ENCODE measurements at places on chromosomes 16 and 17. TPM values are rescaled to one million over a fixed set of nuclear protein-coding genes. Genes with fewer than 3 reads are reported as not detected.
A peak's percentile ranks its signal among the peaks of the same experiment; 100 is the strongest.

DNA sequence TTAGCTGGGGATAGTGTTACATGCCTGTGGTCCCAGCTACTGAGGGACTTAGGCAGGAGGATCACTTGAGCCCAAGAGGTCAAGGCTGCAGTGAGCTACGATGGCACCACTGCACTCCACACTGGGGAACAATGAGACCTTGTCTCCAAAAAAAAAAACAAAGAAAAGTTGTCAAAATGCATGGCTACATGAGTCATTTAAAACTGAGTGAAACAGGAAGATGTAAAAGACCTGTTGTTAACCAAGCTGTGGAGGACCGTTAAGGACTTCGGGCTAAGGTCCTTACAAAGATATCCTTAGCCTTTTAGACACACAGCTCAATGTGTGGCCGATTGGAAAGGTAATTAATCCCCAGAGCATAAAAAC lies 25.1 kb downstream of the ZP2 start:
- peak; percentile 43 for DNase-seq

DNA sequence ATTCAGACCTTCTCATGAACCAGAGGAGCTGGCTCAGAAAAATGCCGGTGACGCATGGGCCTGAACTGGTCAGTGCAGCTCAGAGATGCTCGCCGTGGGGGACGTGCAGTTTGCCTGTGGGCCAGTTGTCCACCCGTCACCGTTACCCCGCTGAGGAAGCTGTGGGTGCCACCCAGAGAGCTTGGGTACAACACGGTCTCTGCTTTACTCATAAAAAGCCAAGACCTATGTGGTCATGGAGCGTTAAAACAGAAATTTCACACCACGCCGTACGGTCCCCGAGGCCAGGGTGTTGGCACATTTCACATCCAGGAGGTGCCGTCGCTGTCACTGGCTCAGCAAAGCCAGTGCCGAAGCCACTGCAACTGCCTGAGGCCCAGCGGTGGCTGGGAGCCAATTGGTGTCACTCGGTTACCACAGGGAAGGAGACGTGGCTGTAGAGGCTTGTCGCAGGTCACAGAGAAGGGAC lies 120.9 kb downstream of the METRNL start:
- peak; percentile 57 for DNase-seq

DNA sequence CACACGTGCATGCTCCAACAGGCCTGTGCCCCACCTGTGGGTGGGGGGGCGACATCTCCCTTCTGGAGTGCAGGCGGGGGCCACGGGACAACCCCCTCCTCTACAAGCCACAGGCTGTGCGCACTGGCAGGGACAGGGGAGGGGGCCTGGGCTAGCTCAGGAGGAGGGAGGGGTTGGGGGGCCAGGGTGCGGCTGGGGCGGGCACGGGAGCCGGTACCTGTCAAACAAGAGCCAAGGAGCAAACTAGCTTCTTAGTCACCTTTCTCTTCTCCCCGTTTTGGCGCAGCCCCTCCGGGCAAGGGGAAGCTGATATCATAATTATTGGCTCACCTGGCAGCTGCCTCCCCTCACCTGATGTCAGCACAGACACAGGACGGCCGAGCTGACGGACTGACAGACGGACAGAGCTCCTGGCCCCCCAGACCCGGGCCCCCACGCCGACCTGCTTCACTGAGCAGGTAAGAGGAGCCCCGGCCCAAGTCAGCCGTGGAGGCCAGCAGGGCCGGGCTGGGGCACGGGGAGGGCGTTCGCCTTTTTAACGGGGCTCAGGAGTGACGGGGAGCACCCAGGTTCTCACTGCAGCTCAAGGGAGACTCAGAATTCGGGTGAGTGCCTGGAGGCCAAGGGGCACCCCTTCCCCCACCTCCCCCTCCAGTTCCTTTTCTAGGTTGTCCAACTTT lies at the start of gene FOXN1:
Gene FOXN1 (plus strand): TSS at position 363 of the 680 bp plus-strand sequence. CDS start 17,622 bp downstream, outside the sequence.
- no peak for DNase-seq

GRCh38 chr17:41957031-41957868 lies 9.3 kb upstream of the CNP start:
- DNase-seq: peak; percentile 47

Gene TBC1D3G
- total RNA-seq: not detected

Gene KRT26
- total RNA-seq: not detected

Gene MPDU1
- 216 TPM for total RNA-seq

Gene ZPBP2
- total RNA-seq: not detected

Gene C17orf113
- total RNA-seq: 0.44 TPM

All from M059J (cell line).